ENCODE measurements at places on chromosomes 7 and 10. TPM values are rescaled to one million over a fixed set of nuclear protein-coding genes. Genes with fewer than 3 reads are reported as not detected.
A peak's percentile ranks its signal among the peaks of the same experiment; 100 is the strongest.

GRCh38 chr10:124592736-124593430 is 131.3 kb downstream of the LHPP start:
- no peak for DNase-seq

GRCh38 chr10:114623661-114624294 is 34.3 kb downstream of the ABLIM1 start:
- DNase-seq = peak; percentile 84

DNA sequence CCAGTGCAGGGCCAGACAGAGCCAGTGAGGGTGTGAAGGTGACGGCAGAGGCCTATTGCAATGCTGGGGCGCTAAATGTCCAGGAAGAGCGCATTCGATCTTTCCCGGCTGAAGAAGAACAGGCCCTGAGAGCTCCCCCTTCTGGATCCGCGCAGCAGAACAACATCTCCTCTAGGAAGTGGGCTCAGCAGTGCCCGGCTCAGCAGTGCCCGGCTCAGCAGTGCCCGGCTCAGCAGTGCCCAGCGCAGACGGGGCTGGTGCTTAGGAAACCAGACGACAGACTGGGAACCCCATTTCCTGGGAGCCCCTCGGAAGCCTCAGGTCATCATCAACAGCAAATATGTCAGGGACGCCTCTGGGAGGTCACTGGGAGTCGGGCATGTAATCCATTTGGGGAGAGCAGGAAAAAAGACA is 4.7 kb upstream of the NOS3 start:
- DNase-seq = peak; percentile 63

DNA sequence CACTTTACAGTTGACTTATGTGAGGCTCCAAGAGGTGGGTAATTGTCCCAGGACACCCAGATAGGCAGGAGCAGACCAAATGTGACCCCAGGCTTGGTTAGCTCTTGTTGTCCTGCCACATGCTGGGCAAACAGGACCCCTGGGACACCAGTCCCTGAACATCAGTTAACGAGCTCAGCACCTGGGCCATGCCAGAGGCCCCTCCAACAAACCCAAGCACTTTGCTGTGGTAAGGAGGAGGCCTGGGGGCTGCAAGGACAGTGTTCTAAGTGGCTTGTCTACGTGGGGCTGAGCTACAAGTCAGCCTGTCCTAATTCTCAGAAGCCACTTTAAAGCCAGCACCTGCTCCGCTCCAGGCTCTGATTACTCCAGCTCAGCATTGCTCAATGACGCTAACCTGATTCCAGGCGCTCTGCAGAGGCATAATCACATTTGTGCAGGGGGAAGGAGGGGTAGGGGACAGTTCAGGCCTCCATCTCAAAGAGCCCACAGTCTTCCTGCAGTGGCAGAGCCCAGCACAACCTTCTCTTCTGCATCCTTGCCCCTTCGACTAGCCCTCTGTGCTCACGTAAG is 57.2 kb downstream of the DDC start:
- DNase-seq = no peak

- DNase-seq = no peak
Observed at GRCh38 chr7:98807068-98808048, 62.5 kb downstream of the TMEM130 start.

- DNase-seq = no peak
Observed at GRCh38 chr7:6476596-6477317, 29.0 kb upstream of the DAGLB start.

DNA sequence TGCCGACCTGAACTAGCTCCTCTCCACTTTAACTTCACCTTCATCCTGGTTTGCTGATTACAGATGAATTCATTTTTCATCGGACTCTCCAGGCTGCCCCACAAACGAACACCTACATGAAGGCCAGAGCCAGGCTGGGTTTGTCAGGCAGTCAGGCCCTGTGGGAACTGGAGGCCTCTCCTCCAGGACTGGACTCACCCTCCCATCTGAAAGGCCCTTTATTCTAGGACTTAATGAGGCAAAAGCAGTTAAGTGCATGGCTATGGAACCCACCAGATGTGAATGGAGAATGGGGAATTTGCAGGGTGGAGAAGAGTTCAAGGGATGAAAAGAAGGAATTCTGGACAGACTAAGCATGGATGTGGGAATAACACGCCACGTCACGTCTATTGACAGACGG is 170.8 kb downstream of the ARHGAP12 start:
- DNase-seq = no peak

GRCh38 chr10:3623746-3624145 is 161.3 kb downstream of the KLF6 start:
- peak; percentile 92 for DNase-seq

GRCh38 chr7:88431882-88432281 is 125.2 kb upstream of the STEAP4 start:
- no peak for DNase-seq

DNA sequence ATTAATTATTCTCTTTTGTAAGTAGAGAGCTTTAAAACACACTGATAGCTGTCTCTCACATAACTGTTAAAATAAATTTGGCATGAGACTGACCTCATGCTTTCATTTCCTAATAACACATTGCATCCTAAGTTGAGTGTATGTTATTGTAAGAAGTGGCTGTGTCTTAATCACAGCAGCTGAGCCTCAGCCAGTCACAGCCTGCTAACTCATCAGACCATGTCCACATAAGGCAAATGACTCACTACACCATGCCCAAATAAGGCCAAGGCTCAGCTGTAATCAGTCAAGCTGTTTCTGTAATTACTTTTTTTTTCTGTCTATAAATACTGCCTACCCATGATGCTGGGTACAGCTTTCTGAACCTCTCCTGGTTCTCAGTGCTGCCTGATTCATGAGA is 860.9 kb downstream of the XPNPEP1 start:
- peak; percentile 73 for DNase-seq

GRCh38 chr7:143463556-143463955 is 14.1 kb upstream of the TAS2R41 start:
- no peak for DNase-seq

DNA sequence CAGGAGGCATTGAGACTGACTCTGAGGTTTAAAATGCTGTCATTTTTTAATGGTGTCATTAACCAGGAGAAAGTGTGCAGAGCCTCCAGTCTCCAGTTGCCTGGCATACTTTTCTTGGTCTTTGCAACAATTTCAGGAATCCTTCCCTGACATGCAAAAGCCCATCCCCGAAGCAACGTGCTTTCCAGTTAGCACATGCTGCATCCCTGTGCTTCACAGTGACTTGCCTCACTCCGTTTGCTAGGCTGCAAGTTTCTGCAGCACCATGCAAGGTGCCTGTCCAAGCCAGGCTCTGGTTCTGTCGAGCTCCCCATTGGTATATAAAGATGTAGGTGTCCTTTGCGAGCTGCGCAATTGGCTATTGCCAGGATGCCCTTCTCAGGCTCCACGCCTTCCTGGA is 135.0 kb downstream of the GALNT17 start:
- no peak for DNase-seq

DNA sequence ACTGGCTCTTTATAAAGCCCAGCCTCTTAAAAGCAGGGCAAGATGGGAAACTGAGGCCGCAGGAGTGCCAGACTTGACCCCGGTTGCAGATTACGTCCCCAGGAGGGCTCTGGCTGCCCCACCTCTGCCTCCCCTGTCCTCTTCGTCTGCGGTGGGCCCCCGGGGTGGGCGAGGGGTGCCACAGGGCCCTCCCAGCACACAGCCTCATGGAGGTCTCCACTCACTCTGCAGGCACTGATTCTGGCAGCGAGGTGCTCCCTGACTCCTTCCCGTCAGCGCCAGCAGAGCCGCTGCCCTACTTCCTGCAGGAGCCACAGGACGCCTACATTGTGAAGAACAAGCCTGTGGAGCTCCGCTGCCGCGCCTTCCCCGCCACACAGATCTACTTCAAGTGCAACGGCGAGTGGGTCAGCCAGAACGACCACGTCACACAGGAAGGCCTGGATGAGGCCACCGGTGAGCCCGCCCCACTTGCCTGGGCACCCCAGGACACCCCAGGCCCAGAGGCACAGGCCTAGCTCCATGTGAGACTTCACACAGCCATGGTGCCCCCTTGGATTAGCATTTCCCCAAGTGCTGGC is 39.4 kb upstream of the SLC29A3 start:
- DNase-seq = no peak

GRCh38 chr7:47914717-47915615 is 33.3 kb downstream of the PKD1L1 start:
- peak; percentile 50 for DNase-seq

- DNase-seq = no peak
Observed at GRCh38 chr10:16952080-16952479, 134.9 kb upstream of the RSU1 start.

- no peak for DNase-seq
Observed at GRCh38 chr7:40003597-40003996, 53.5 kb downstream of the CDK13 start.

- no peak for DNase-seq
Observed at GRCh38 chr10:76138286-76138685, 706.9 kb downstream of the LRMDA start.

DNA sequence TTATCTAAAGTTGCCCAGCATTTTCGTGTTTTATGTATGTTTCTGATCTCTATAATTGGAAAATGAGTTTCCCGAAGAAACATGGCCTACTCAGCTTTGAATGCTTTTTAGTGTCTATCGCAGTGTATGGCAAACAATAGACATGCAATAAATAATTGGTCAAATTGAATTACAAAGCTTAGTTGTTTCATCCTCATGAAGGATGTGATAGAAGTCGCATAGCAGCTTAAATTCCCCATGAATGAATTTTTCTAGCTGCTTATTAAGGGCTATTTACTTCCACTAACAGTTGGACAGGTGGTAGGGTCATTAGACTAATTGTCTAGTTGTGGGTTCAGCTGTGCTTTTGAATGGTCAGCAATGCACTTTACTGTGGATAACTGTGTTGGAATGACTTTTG is 467.3 kb upstream of the MBL2 start:
- no peak for DNase-seq

DNA sequence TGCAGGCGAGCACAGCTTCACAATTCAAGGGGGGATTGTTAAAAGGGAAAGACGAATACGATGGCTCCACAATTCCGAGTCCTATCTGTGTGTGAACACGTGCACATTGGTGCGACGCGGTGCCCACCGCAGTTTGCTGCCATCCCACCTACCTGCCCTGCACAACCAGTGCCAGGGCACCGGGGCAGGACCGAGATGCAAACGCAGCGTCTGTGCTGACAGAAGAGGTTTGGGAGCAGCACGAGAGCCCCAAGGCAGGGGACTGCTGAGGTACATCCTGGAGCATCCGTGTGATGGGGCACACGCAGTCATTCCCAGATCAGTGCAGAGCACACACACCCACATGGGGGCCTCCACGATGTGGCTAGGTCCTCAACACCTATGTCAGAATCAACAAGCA is 221.3 kb downstream of the DNAJB6 start:
- DNase-seq = no peak

- DNase-seq = peak; percentile 77
Observed at GRCh38 chr10:58266003-58266825, 1.5 kb downstream of the IPMK start.

GRCh38 chr10:53646525-53646924 is 873.9 kb upstream of the MBL2 start:
- no peak for DNase-seq

The SDK1 gene
- total RNA-seq = 0.43 TPM

All from fibroblast of villous mesenchyme (primary cell).